Mucosa of descending colon (tissue), 3 donors: ENCODE measurements at places on chromosomes 5 and 9. TPM values are rescaled to one million over a fixed set of nuclear protein-coding genes. Genes with fewer than 3 reads are reported as not detected.

GRCh38 chr5:134508521-134509195, 16.8 kb upstream of the JADE2 start:
- no peak for DNase-seq

PCDHA11 gene
- total RNA-seq = 0.19 TPM

DNA sequence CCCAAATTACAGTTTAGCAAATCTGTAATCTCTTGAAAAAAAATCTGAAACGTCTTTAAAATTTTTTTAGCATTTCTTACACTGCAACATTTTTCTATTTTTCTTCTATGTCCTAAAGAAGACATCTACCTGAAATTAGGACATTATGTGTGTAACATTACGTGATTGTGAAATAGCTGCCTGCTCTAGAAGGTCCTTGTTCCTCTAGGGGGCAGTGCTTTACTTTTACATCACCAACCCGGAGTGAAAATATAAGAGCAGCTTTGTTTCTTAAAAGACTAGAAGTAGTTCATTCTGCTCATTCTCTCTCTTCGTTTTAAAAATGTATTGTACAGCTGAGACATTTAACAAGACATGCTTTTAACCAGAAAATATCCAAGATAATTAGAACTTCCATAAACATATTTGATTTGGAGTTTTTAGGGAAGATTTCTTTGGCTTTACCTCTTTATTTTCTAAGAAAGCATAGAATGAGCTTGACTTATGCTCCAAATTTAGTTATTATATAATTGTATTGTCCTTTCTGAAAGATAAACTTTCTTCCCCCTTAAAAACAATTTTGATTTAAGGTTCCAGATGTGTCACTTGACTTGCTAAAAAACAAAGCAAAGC, 48.1 kb upstream of the RIOK2 start:
- DNase-seq = peak; percentile 82

IL31RA gene
- not detected for total RNA-seq

DNA sequence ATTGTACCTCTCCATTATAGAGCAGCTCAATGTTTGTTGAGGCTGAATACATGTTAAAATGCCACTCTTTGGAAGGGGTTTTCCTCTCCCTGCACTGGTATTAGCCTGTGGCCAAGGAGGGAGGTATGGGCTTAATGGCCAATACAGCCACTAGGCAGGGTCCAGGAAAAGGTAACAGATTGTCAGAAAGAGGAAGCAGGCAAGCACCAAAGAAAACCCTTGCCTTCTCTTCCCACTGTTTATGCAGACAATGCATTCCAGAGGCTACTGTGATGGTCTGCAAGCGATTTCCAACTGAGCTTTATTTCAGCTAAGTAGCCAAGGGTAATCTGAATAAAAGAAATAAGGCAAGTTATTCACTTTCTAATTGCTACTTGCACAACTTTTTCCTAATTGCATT, 95.3 kb upstream of the SLC27A6 start:
- DNase-seq = no peak

DNA sequence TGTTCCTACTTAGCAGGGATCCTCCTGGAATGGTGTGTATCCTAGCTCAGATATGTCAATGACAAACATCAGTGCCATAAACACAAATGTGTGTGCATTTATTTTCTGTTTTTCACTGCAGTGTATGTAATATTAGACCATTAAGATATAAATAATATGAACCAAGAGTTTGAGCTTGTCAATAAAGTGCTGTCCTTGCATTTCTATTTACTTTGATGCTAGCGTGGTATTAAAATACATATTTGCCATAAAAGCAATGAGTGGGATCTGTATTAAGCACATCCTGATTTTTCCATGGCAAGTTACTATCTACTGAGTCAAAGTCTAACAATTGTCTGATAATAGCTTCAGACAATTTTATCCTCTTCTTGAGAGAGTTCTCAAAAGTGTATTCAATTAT, 157.6 kb downstream of the DIRAS2 start:
- no peak for DNase-seq

DNA sequence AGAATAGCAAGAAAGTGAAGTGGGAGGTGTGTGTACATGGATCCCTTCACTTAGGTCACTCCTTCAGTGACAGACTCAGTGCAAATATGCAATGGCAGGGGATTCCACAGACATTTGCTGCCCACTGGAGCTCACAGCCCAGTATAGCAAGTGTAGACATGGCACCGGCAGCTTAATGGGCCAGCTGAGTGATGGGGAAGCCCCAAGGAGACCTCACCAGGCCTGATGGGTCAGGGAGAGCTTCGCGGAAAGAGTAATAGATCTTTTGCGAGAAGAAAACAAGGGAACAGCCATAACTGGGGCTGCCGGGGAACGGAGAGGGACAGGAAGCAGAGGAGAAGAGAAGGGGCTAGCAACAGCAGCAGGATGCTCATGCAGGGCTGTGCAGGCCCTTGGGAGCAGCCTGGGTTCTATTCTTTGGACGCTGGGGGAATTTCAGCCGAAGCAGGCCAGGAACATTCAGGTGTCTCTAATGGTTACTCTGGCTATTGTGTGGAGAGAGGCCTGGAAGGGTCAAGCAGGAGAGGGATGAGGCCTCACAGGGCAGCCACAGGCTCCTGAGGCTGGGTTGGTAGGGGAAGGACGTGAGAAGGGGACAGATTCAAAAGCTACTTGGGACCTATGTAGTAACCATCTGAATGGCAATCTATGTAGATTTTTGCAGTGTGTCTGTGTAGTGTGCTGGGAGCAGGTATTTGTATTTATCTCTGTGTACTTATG, 27.0 kb downstream of the TCF7 start:
- DNase-seq = peak; percentile 21

GRCh38 chr5:175790796-175791195, 80.6 kb upstream of the CPLX2 start:
- DNase-seq = no peak

- no peak for DNase-seq
These were observed 182.9 kb upstream of the NUDT12 start for GRCh38 chr5:103745353-103746065.

- no peak for DNase-seq
These were observed 130.9 kb downstream of the NMUR2 start for GRCh38 chr5:152274224-152274623.

KCNIP1 gene
- total RNA-seq = not detected

GRCh38 chr5:52800394-52801213, 12.9 kb downstream of the ITGA1 start:
- DNase-seq = peak; percentile 76
